ENCODE measurements at places on chromosomes 4 and X. TPM values are rescaled to one million over a fixed set of nuclear protein-coding genes. Genes with fewer than 3 reads are reported as not detected.

GIMD1 gene
- not detected for total RNA-seq

KLHL4 gene
- not detected for total RNA-seq

SLC26A1 gene
- not detected for total RNA-seq

DIPK2B gene
- not detected for total RNA-seq

GRCh38 chr4:147828331-147828905 is 96.5 kb downstream of the ARHGAP10 start:
- no peaks in the 10 kb centered on the region for H3K4me1 ChIP-seq
- no peak overlapping the region for H3K4me3 ChIP-seq
- no peak for DNase-seq
- no peak overlapping the region for H3K27ac ChIP-seq

DNA sequence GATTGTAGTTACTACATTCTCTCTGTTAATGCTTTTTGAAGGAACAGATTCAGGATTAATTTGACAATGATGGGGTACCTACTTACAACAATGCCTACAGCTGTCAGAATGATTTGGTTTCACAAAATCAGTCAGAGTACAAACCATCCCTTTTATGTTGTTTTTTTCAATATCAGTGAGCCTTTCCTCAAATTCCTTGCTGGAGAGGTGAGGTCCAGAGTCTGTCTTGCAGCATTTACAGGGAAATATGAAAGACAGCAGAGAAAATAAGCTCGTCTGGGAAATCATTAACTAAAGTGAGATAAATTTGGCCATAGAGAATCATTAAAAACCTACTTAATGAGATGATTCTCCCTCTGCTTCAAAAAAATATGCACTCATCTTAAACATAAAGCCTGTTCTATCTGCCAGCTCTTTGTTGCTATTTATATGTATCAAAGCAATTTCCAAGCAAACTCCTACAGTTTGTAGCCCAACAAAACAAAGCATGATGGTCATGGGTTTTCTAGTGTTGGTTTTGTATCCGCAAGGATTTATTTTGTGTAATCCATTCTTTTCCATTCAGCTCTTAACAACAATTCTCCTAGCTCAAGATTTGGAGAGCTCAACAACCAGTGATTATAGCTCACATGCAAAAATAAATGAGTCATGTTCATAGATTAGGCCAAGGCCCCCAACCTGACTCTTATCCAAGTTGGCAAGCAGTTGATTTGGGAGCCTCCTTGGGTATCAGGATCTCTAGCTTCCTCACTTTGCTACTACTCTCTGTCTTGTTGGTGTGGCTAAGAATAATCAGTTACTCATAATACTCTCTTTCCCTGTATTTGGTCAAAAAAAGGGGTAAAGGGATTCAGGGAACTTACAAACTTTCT is 222.6 kb downstream of the ENOX2 start:
- no peak overlapping the region for H3K4me3 ChIP-seq
- DNase-seq: no peak
- no peaks in the 10 kb centered on the region for H3K27me3 ChIP-seq
- H3K36me3 ChIP-seq: no peaks in the 10 kb centered on the region
- H3K27ac ChIP-seq: no peak overlapping the region

DNA sequence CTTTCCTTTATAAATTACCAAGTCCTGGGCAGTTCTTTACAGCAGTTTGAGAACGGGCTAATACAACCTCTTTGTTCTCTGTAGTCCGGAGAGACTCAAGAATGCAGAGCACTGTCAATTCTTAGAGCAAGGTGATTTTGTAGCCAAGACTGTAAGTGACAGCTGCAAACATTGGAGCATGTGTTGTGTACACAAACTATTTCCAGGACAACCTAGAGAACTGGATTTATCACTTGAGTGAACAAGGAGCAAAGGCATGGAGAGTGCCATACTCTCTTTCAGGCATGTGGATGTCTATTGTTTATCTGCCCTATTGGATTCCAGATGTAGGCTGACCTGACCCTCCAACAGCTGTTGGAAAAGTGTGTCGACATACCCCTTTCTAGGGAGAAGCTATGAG is 153.9 kb downstream of the SPANXN3 start:
- H3K4me3 ChIP-seq: no peak overlapping the region
- no peaks in the 10 kb centered on the region for H3K4me1 ChIP-seq
- DNase-seq: no peak
- H3K27me3 ChIP-seq: no peaks in the 10 kb centered on the region
- H3K36me3 ChIP-seq: no peaks in the 10 kb centered on the region

DNA sequence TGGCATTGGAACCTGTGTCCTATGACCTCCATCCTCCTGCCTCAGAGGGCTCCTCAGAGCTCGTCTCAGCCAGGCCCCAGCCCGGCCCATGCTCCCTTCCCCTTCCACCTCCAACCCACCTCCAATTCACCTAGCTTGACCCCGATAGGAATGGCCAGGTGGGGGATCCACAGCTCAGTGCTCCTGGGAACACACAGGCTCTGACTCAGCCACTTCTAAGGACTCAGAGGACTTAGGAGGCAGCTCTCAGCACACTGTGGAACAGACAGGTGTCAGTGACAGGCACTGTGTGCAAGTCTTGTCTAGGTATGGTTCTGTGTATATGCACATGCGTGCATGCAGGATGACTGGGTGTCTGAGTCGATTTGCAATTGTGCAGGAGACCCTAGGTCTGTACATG is 44.8 kb downstream of the PJA1 start:
- H3K27me3 ChIP-seq: no peaks in the 10 kb centered on the region
- no peak overlapping the region for H3K4me3 ChIP-seq
- no peaks in the 10 kb centered on the region for H3K36me3 ChIP-seq
- no peaks in the 10 kb centered on the region for H3K4me1 ChIP-seq
- no peak for DNase-seq

Measured in GM12878 (cell line).